Keratinocyte (primary cell): ENCODE measurements at places on chromosomes 7 and 10. TPM values are rescaled to one million over a fixed set of nuclear protein-coding genes. Genes with fewer than 3 reads are reported as not detected.

GRCh38 chr7:4127909-4128560 is 554.1 kb upstream of the FOXK1 start:
- no peak overlapping the region for H3K27ac ChIP-seq
- H3K27me3 ChIP-seq, result no peaks in the 10 kb centered on the region
- H3K36me3 ChIP-seq, result no peaks in the 10 kb centered on the region
- H3K4me1 ChIP-seq, result no peaks in the 10 kb centered on the region
- H3K4me3 ChIP-seq, result no peak overlapping the region

DNA sequence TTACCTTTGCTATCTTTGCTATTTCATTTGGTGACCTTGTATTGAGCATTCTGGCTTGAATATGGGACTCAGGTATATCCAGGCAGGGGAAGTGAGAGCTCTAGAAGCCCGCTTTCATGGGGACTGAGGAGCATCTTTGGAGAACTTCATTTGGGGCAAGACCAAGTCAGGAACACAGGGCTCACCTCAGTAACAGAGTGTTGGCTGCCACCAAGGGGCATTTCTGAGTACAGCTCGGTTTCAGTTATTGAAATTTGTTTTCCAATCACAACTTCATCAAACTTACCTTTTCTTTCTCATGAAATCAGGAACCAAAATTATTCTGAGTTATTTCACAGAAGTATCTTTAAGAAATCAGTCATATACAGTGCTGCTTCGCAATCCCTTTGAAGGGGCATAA is 337.2 kb downstream of the C7orf25 start:
- H3K27me3 ChIP-seq, result no peaks in the 10 kb centered on the region
- no peaks in the 10 kb centered on the region for H3K4me1 ChIP-seq
- H3K27ac ChIP-seq, result no peak overlapping the region
- H3K4me3 ChIP-seq, result no peak overlapping the region
- no peak for DNase-seq
- H3K36me3 ChIP-seq, result no peaks in the 10 kb centered on the region

Gene DPCD
- polyA plus RNA-seq, result 43.3 to 58.1 TPM (median 57.9 TPM) in 3 replicates

DNA sequence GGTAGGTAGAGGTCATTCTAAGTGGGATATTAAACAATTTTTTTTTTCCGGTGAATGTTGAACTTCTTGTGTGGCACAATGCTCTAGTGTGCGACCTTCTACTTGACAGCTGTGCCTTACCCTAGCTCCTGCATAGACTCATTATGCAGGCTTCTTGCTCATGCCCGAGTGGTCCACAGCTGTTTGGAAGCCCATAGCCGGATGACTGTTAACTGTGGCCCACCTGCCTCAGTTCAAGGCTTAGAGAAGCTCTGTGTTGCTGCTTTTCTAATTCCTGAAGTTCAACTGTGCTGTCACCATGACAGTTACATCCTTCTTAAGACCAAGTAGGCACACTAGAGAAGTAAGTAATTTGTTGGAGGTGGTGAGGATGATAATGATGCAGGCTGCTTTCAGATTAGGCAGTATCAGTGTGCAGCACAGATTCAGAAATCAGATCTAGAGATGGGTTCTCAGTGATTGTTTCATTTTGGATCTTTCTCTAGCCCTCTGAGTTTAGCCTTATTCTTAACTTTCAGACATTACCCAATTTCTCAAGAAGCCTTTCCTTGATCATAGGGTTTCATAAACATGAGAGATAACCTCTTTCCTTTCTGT is 278.4 kb downstream of the PHF14 start:
- no peak overlapping the region for H3K4me3 ChIP-seq
- no peak for DNase-seq
- H3K4me1 ChIP-seq, result no peaks in the 10 kb centered on the region
- H3K36me3 ChIP-seq, result no peaks in the 10 kb centered on the region

DNA sequence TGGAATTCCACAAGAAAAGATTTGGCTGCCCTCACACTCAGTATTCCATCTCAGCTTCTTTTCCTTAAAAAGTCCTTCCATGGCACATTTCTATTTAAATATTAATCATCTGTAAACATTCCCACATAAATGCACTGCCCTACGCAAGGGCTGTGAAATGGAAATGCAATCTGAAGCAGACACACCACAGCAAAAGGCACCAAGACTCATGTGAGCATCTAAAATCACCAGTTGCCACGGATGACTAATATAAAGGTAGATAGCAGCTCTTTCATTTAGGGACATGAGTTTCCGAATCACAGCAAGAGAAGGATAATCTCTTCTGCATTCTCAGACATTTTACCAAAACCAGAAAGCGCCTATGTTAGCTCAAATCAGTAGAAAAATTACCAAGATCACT is 31.6 kb downstream of the COA1 start:
- H3K36me3 ChIP-seq, result no peaks in the 10 kb centered on the region
- peaks cover 30% of the 10 kb centered on the region for H3K4me1 ChIP-seq
- H3K27me3 ChIP-seq, result no peaks in the 10 kb centered on the region
- no peak for DNase-seq
